ENCODE measurements at places on chromosomes 13 and 19.

- DNase-seq = no peak
Measured at GRCh38 chr19:18975869-18976268, 34.9 kb upstream of the HOMER3 start.

DNA sequence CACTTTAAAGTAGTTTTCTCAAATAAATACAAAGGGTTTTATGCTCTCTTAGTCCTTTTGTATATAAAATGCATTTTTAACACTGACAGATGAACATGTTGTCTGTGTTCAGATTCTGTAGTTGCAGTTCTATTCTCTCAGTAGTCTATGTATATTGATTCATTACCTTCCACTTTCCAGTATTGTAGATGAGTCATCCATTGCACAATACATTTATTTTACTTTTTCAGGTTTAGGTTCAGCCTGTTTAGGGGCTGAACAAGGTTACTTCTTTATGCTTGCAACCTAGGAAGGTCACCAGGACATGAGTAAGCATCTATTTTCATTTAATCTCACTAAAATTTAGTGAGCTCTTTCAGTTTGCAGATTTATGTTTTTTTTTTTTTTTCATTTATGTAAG lies 173.6 kb downstream of the NALCN start:
- no peak for DNase-seq

DNA sequence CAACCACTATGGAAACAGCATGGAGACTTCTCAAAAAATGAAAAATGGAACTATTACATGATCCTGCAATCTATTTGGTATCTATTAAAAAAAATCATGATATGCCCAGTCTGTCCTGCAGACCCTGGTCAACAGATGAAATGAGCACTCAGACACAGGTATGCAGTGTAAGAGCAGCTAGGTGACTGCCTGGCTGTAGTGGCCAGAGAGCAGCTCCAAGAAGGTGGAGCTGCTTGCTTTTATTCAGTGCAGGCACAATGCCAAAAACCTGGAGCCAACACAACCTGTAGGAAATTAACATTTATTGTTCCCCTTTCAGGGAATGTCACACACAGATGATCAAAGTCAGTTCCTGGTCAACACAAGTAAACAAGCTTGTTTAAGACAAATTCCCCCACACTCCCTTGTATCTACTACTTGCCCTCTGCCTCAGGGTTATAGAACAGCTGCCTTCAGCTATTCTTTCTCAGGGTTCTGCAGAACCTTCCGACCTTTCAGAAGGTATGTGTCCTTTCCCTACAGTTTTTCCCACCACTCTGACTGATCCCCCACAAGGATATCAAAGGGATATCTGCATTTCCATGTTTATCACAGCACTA lies 933.7 kb upstream of the SLITRK5 start:
- DNase-seq = no peak

GRCh38 chr13:66071608-66072007 lies 1158.5 kb downstream of the PCDH9 start:
- DNase-seq = no peak

DNA sequence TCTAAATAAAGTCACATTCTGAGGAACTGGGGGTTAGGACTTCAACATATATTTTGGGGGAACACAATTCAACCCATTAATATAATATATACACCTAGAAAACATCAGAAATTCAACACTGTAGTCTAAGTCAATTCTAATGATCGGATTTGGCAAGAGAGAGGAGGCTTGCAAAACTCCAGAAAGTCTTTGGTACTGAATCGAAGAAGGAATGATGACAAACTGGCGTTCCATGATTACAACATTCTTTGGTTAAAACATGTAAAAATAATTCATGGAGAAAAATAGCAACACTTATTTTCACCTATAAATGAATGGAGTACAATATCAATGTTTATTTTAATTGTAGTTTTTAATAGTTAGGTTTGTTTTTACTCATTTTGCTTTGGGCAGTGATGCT lies 62.4 kb downstream of the MBNL2 start:
- DNase-seq = no peak

- no peak for DNase-seq
Measured at GRCh38 chr13:99909836-99910619, 61.5 kb downstream of the ZIC5 start.

DNA sequence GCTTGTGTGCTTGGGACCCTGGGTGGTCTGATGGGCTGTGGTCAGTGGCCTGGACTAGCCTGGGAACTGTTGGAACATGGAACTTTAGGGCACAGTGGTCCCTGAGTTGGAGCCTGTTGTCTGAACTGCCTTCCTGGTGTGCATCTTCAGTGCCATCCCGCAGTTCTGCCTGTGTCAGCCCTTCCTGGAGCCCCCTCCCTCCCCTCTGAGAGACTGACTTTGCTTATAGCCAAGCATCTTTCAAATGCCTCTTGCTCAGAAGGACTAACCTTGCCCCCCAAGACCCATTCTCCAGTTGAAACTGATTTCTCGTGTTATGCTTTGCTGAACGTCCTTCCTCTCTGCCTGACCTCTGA lies 14.3 kb downstream of the MAU2 start:
- DNase-seq = no peak

GRCh38 chr13:98487016-98487415 lies 89.9 kb downstream of the STK24 start:
- no peak for DNase-seq

- no peak for DNase-seq
Measured at GRCh38 chr13:93305886-93306285, 79.3 kb downstream of the GPC6 start.

- DNase-seq = no peak
Measured at GRCh38 chr13:80712026-80712425, 371.1 kb upstream of the SPRY2 start.

DNA sequence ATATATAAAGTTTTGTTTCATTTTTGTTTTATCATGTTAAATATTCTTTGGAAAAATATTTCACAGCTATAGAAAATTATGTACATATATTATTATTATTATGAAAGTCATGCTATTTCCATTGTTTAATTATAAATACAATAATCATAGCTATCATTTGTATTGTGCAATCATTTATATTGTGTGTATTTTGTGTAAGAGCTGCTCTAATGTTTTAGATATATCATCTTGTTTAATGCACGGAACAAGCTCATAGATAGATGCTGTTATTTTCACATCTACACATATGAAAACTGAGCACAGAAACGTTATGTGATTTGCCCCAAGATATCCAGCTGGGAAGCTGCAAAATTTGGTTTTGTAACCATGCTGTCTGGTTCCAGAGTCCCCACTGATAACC lies 111.6 kb downstream of the GPC5 start:
- DNase-seq = no peak

- no peak for DNase-seq
Measured at GRCh38 chr13:36207672-36208071, 6.7 kb downstream of the SOHLH2 start.

- no peak for DNase-seq
Measured at GRCh38 chr13:24718192-24718965, 38.2 kb downstream of the ATP12A start.

- peak; percentile 100 for DNase-seq
Measured at GRCh38 chr19:1811942-1812425, at the start of gene ATP8B3. TSS of gene ATP8B3 (minus strand) at chr19:1812276. CDS start at chr19:1811736, 540 bp downstream.

DNA sequence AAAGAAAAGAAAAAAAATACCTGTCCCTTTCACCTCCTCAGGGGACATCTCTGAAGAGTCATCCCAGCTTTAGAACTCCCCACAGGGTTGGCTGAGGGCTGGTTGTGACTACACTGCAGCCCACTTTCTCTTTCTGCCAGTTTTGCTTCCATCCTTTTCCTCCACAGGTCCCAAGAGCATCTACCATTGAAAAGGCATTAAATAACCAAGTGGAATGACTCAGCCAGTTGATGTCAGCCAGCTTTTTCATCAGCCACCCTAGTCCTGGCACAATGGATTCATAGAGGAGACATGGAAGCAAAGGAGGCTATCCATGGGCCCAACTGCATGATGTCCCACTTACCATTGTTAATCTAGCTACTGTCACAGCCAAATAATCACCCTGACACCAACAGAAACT lies 9.2 kb upstream of the RCBTB1 start:
- no peak for DNase-seq

Data from AG08396 (cell line).